Esophagus squamous epithelium (tissue), 5 donors: ENCODE measurements at places on chromosomes 12 and 14.

DNA sequence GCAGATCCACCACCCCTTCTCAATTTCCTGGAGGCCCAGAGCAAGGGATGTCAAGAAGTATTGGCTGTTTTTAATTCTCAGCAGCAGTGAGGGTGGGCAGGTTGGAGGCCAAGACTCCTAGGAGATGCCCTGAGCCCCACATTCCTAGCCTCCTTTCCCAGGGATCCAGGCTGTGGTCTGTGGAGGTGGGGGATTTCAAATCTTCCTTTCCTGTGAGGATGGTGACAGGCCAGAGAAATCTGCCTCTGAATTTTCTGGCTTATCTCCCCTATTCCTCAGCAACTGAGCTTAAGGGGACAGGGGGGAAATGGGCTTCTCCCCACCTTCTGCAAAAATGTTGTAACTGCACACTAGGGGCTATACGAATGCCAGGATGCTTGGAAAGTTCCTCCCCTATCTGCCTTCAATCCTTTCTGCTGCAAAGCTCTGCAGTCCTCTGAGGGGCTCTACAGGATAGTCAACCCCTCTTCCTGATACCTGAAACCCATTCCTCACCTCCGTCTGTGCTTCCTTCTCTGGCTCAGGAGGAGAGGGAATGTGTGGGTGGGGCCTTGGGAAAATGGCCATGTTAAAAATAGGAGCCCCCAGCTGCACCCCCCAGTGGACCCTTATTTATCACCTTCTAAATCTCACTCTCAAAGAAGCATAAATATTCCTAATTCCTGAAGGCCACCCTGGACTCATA, 6.6 kb downstream of the GPR84 start:
- DNase-seq = no peak

GRCh38 chr14:70473825-70474224, 21.9 kb downstream of the ADAM21 start:
- DNase-seq = no peak

DNA sequence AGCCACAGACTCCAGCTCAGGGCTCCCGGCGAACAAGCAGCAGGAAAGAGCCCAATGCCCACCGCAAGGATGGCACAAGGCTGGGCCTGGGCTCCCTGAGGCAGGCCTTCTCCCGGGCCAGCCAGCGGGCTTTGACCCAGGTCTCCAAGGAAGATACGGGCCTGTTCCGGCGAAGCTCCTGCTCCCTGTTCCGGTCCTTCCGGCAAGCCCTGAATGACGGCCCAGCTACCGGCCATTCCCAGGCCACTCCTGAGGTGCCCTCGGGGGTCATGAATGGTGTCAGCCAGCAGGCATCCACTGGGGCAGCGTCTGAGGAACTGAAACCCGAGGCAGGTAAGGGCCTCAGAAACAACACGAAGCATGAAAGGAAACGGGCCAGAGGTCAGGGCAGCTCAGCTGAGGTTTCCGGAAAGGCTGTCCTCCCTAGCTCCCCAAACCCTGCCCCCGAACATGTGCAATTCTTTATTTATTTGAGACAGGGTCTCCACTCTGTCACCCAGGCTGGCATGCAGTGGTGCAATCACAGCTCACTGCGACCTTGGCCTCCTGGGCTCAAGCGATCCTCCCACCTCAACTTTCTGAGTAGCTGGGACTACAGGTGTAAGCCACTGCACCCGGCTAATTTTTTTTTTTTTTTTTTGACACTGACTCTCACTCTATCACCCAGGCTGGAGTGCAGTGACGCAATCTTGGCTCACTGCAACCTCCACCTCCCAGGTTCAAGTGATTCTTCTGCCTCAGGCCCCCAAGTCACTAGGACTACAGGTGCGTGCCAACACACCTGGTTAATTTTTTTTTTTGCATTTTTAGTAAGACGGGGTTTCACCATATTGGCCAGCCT, 6.0 kb downstream of the EXOC3L4 start:
- DNase-seq = no peak

DNA sequence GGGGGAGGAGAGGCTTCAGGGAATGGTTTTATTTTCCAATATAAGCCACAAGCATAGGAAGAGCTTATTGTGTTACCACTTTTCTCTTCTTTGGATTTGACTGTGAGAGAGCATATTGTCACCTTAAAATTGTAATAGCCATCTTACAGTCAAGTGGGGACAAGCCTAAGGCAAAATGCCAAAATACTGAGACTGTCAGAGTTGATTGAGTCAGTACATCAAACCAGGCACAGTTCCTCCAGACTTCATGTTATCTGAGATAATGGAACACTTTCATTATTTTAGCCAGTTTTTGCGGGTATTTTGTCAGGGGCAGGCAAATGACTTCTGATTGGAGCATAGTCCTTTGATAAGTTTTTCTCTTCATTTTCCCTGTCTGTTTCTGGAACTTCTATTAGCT, 19.5 kb upstream of the NUBPL start:
- no peak for DNase-seq

- DNase-seq = no peak
These were observed 2.5 kb downstream of the CAPS2 start for GRCh38 chr12:75327642-75328041.

DNA sequence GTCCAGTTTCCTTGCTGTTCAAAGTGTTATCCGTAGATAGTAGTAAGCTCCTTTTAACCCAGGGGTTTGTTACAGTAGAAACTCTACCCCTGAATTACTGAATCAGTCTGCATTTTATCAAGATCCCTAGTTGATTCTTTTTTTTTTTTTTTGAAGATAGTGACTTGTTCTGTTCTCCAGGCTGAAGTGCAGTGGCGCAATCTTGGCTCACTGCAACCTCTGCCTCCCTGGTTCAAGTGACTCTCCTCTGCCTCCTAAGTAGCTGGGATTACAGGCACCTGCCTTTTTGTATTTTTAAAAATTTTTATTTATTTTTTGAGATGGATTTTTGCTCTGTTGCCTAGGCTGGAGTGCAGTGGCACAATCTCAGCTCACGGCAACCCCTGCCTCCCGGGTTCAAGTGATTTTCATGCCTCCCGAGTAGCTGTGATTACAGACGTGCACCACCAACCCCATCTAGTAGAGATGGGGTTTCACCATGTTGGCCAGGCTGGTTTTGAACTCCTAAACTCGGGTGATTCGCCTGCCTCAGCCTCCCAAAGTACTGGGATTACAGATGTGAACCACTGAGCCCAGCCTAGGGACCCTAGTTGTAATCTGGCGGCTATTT, 10.5 kb downstream of the LARP4 start:
- DNase-seq = no peak

- DNase-seq = no peak
These were observed 64.8 kb upstream of the PSMC1 start for GRCh38 chr14:90191585-90191984.

DNA sequence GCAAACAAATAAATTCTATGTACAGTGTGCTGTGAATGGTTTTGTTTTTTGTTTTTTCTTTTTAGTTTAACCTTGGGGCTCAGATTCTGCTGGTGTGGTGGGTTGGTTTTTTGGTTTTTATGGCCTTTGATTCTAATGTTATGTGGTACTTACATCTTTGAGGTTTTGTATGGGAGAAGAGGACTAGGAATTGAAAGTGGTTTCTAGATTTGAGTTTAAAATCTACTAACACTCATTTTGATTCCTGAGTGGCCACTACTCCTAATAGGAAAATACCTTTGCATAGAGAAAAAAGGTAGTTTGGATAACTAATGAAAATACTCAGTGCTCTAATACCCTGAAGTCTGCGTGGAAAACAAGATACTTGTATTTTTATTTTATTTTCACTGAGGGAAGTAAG, 137.7 kb downstream of the MON2 start:
- DNase-seq = no peak
